ENCODE measurements at places on chromosomes 13 and 19.
A peak's percentile ranks its signal among the peaks of the same experiment; 100 is the strongest.

GRCh38 chr13:98445340-98446233 lies 131.3 kb downstream of the STK24 start:
- peak; percentile 63 for DNase-seq

- no peak for DNase-seq
These were observed 5.0 kb upstream of the TEX29 start for GRCh38 chr13:111315347-111315995.

GRCh38 chr19:21566073-21566472 lies 60.7 kb downstream of the ZNF429 start:
- no peak for DNase-seq

GRCh38 chr19:18097217-18097992 lies at the start of gene MAST3:
Gene MAST3, plus strand, starts transcription at chr19:18097778. Its CDS starts 15 bp downstream, at chr19:18097793.
- DNase-seq: peak; percentile 88

- DNase-seq: no peak
These were observed 406.8 kb downstream of the MYO16 start for GRCh38 chr13:109036078-109036780.

- no peak for DNase-seq
These were observed 6.7 kb upstream of the LRCH1 start for GRCh38 chr13:46546084-46546768.

DNA sequence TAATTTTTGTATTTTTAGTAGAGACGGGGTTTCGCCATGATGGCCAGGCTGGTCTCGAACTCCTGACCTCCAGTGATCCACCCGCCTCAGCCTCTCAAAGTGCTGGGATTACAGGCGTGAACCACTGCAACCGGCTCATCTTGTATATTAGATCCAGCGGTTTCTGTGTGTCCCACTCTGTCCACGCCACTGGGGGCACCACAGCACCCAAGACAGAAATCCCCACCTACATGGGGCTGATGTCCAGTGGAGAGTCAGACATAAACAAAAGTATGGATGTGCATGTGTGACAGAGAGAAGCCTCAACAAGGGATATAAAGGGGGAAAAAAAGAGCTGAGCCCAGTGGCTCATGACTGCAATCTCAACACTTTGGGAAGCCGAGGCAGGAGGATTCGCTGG lies 65.8 kb upstream of the ADGRE5 start:
- no peak for DNase-seq

DNA sequence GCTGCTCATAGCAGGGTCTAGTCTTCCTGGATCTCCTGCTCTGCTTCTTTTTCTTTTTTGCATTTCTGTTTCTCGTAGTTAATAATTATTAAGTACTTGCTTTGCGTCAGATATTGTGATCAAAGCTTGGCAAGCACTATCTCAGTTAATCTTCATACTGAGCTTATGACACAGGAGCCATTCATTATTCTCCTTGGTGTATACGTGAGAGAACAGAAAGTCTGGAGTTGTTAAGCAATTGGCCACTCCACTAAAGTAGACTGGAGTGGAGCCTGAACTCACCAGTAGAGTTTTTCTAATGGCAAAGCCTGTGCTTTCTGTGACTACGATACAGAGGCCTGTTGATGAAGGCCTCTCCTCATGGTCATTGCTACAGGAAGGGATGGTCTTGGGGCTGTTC lies 285.9 kb downstream of the RFC3 start:
- DNase-seq: no peak

DNA sequence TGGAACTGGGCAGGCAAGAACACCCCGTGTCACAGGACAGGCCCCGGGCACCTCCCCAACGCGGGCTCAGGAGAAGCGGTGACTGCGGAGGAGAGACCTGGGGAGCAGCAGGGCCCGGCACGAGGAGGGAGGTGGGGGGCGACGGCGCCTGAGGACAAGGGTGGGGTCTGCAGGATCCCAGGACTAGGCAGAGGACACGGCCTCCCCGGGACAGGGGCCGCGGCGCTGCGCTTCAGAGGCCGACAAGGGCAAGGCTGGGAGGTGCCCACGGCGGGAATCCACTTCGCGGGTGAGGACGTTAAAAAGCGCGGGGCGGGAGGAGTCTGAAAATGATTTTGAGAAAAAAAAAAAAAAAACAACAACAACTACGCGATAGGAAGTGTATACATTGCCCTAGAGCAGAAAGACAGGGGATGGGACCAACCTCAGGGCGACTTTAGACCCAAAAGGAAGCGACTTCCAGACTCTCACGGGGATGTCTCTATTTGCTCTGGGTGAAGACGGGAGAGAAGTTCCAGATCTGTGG lies 44.9 kb downstream of the ZNF611 start:
- no peak for DNase-seq

DNA sequence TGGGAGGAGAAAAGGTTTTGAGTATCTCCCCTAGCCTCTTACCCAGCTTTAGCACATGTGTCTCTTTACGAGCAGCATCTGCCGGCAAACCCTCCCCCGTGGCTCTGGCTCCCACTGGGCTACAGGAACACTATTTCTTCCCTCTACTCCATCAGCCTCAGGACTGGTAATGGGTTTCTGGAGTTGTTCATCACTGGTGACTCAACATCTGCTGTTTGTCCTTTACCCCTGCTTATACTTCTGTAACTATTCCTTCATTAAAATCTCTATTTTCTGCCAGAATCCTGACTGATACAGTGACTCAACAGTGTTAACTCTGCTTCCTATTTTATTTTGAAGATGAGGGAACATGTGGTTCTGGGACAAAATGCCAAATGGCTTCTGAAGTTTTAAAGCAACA lies 437.3 kb upstream of the HTR2A start:
- no peak for DNase-seq

GRCh38 chr13:49958321-49958720 lies 22.2 kb upstream of the SPRYD7 start:
- DNase-seq: no peak

DNA sequence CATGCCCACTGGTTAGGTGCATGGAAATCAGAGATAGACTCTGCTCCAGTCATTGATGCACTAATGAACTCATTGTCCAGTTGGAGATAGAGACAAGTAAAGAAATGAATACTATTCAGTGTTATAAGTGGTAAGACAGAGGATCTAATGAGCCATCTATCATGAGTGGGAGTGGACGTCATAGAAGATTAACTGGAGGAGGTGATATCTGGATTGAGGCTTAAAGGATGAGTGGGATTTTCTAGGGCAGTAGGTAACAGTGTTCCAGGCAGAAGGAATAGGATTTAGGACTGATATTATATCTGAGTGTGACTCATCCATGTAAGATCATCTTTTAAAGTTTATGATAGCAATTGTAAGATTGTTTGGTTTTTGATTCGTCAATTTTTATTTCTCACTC lies 152.2 kb upstream of the CSNK1A1L start:
- no peak for DNase-seq

DNA sequence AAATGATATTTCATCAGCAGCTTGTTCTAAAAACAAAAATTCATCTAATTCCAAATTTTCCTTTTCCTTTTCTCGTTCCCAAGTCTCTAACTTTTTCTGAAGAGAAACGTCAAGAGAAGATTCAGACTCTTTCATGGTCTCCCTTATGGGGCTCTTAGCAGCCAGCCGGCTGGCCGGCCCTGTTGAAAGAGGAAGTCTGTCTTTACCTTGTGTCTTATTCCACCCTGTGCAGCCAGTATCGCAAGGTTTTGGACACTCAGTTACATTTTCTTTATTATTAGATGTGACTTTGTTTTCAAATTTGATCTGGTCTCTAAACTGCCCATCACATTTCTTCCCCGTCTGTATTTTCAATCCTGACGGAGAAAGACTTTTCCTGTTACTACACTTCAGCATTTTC lies 142.3 kb downstream of the RNF17 start:
- DNase-seq: no peak

DNA sequence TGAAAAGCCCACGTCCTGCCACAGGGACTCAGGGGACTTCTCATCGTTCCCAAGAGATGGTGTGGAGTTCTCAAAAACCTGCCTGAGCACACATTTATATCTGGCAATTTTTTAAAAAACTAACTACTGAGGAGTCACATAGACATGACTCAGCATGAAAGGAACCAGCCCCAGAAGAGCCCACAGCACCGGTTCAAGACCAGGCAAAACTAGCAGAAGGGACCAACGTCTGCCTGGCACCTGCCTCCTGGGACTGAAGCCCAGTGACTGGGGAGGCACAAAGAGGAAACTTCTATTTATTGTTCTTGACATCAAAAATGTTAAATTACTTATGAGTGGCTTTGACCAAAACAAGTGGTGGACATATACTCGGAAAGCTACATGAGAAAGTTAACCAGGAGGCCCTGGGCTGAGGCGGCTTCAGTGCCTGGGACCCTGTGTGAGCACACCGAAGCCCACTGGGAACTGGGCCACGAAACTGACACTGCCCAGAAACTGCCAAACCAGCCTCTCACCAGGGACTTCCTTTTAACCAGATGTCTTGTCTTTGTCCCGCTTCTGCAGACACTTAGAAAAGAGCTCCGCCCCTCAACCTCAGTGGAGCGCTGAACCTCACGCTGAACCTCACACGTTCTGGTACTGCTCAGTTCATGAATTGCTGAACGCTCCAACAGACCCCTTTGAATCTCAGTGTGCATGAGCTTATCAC lies 25.7 kb downstream of the C13orf46 start:
- no peak for DNase-seq

- DNase-seq: no peak
These were observed 404 bp downstream of the C19orf44 start for GRCh38 chr19:16496613-16496983.

DNA sequence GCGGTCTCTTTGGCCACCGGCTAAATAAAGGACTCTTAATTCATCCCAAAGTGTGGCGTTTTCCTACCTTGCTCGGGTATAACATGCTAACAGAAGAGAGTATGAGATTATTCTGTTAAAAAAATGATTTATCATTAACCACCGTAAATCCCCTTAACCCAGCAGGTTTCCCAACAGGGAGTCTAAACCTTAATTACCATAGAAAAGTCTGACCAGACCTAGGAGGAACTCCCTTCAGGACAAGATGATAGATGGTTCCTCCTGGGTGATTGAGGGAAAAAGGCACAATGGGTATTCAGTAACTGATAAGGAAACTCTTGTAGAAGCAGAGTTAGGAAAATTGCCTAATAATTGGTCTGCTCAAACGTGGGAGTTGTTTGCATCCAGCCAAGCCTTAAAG lies 193.7 kb downstream of the ZNF737 start:
- no peak for DNase-seq

- peak; percentile 32 for DNase-seq
These were observed 12.7 kb downstream of the NPAS1 start for GRCh38 chr19:47032171-47032811.

DNA sequence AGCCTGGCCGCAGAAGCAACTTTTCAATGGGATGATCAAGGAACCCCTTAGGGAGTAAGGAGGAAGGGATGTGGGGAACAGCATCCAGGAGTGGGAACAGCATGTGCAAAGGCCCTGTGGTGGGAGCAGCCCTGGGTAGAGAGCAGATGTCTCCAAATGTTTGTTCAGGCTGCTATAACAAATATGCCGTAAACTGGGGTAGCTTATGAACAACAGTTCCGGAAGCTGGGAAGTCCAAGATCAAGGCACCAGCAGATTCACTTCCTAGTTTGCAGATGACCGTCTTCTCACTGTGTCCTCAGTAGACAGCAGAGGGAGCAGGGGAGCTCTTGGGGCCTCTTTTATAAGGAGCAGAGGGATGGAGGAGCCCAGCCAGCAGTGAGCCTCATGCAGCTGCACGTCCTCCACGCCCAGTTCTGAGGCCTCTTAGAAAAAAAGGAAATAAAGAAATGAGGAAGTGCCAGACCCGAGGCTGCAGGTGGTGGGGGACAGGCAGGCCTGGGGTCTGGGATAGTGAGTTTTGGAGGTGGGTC lies 4.2 kb upstream of the LRRC25 start:
- no peak for DNase-seq

DNA sequence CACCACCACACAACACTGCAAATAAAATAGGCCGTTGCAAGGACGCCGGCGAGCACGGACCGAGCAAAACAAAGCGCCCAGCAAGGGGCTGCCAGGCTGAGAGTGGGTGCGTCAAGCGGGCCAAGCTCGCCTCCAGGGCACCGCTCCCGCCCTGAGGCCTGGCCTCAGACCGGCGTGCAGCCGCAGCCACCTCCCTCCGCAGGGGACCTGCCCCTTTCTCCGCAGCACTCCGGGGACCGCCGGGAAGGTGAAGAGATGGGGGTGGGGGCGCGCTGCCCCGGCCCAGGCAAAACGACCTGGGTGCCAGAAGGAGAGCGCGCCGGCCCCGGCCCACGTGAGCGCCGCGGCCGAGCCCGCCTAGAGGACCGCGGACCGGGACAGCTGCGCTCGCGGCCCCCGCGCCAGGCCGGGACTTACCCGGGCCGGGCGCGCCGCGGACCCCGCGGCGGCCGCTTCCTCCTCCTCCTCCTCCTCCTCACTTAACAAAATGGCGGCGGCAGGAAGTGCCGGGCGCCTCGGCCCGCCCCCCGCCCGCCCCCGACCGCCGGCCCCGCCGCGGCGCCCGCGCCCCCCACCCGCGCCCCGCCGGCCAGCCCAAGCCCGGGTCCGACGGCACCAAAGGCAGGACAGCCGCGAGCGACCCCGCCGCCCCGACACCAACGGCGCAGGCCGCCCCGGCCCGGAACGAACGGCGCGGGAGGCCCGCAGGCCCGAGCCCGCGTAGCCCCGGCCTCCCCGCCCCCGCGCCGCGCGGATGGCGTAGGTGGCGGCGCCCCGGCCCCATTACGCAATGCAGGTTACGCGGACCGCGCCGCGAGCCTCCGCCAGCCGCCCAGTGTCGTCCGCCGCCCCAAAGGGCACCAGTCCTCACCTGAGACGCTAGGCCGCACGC lies 674 bp downstream of the BRD4 start:
- peak; percentile 54 for DNase-seq

DNA sequence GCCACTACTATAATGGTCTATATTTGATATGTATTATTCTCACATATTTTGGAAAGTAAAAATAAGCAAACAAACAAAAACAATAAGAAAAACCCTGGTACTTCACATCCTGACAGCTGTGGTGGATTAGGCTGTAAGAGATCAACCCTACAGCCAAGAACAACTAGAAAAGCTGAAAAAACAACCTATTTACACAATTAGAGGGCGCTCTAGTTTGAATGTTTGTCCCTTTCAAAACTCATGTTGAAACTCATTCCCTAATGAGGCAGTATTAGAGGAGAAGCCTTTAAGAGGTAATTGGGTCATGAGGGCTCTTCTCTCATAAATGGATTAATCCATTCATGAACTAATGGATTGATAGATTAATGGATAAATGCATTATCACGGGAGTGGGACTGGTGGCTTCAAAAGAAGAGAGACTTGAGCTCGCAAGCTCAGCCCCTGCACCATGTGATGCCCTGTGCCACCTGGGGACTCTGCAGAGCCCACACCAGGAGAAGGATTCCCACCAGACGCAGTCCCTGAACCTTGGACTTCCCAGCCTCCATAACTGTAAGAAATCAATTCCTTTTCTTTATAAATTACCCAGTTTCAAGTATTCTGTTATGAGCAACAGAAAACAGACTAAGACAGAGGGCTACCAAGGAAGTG lies 733.9 kb upstream of the ARGLU1 start:
- DNase-seq: no peak

DNA sequence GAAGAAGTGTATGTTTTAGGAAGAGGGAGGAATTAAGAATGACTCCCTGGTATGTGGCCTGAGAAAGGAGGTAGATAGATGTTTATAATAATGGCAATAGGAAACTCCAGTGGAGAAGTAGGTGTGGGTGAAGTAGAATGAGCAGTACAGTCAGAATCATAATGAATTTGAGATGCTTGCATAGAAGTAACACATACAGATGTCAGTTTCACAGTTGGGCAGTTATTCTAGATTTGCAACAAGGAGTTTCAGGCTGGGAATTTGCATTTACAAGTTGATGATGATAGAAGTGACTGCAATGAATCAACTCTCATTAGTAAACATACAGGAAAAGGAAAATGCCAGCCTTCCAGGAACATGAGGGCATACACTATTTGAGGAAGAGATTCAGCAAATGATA lies 149.0 kb downstream of the SLITRK1 start:
- DNase-seq: no peak

GRCh38 chr19:2561895-2562294 lies 86.0 kb downstream of the GADD45B start:
- peak; percentile 69 for DNase-seq

All from activated T-helper 2 cell treated with anti-CD3 and anti-CD28 coated beads, Interferon-gamma antibody, Interleukin-2, Interleukin-4, amounts not matched to agents 10 μg/mL and 5 μg/mL and 100 μg/mL, durations not matched to agents 14 hours and 24 hours and 36 hours (primary cell).